ENCODE measurements at places on chromosomes 3 and 15.

GRCh38 chr15:70339571-70340493 lies 242.1 kb upstream of the TLE3 start:
- peak; percentile 20 for DNase-seq

DNA sequence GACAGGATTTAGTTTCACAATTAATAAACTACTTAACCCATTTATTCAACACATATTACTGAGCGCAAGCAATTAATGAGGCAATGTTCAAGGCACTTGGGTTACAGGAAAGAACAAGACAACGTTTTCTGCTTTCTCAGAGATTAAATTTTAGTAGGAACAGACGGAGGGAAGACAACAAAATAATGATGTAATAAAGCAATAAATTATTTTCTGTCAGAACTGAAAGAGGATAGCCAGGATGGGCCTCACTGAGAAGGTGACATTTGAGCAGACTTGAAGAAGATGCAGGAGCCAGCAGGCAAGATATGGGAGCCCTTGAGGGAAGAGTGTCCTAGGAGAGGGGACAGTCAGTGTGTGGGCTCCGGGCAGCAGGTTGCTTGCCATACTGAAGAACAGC lies 11.3 kb upstream of the RPL14 start:
- no peak for DNase-seq

GRCh38 chr15:66261056-66261455 lies 7.5 kb upstream of the MEGF11 start:
- no peak for DNase-seq

GRCh38 chr3:24525022-24525421 lies 30.4 kb upstream of the THRB start:
- DNase-seq: no peak

- no peak for DNase-seq
These were observed 25.4 kb upstream of the AVEN start for GRCh38 chr15:34064438-34064837.

GRCh38 chr15:42104095-42104891 lies 9.9 kb upstream of the PLA2G4D start:
- no peak for DNase-seq

DNA sequence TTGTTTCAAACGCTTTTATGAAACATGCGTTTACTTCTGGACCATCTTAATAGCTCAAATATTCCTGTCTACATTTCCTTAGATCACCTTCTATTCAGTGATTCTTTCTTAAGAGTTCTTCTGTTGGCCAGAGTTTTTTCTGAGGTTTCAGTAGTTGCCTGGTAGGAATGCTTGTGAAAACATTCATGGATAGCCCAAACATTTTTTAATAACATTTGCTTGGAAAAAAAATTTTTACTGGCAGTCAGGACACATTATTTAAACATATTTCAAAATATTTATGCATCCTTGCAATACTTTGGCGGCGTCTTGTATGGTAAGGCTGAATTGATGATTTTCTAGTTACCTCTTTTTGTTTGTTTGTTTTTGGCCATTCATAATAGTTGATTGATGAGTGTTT lies 47.4 kb upstream of the ZBTB20 start:
- no peak for DNase-seq

DNA sequence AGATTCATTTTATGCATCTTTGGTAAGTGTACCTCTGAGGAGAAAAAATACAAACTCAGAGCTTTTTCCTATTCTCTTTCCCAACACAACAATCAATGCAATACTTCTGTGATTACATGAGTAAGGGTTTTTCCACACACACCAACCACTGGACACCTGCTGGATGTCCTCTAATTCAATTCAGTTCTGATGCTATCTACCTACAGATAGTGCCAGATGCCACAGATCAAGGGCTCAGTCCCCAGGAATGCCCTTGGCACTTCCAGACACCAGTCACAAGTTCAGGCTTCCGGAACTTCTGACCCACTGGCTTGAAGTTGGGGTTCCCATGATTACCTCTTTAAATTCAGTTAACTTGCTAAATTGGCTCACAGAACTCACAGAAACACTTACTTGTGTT lies 511.5 kb downstream of the AGBL1 start:
- no peak for DNase-seq

DNA sequence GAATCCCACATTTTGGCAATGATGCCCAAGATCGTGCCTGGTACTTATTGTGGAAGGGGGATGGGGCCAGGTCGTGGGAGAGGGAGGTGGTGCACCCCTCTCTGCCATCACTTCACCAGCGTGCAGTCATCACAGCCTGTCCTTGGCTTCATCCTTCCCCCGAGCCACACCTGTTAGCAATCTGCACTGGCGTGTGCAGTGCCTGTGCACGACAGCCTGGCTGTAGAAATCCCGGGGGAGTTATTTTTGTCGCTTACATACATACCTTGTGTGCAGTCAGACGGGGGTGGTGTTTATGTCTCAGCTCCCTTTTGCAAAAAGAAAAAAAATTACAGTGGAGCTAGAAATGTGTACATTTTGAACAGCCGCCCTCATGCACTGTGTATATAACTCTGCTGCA lies 216.0 kb downstream of the TLE3 start:
- peak; percentile 94 for DNase-seq

Data from RPMI8226 (cell line).